ENCODE measurements at places on chromosomes 7 and 10.

- DNase-seq = no peak
Observed at GRCh38 chr7:112215787-112216186, 9.3 kb downstream of the ZNF277 start.

DNA sequence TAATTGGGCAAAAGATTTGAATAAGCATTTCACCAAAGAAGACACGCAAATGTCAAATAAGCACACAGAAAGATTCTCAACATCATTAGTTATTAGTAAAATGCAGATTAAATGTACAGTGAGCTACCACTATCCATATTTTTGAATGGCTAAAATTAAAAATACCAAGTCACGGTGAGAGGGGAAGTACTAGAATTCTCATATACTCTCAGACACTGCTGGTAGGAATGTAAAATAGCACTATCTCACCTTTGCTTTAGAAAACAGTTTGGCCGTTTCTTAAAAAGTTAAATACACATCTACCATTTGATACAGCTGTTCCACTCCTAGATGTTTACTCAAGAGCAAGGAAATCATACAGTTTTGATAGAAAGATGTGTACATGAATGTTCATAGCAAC is 115.8 kb upstream of the CELF2 start:
- no peak for DNase-seq

DNA sequence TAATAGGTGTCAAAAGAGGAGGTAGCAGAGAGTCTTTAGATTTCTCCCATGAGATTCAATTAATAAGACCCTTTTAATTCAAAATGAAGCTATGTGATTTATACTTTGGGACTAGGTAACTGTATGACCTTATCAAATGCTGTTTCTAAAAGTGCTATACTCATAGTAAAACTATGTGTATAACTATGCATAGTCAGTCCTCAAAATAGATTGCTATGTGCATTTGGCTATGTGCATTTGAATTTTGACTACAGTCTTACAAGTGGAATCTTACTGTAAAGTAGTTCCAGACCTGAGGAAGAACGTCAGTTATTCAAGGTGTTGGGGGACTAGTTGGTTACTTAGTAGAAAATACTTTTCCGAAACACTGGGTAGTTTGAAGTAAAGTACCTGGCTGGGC is 36.9 kb downstream of the ADD3 start:
- no peak for DNase-seq

GRCh38 chr10:70722820-70723424 is 50.6 kb downstream of the ADAMTS14 start:
- DNase-seq = no peak

DNA sequence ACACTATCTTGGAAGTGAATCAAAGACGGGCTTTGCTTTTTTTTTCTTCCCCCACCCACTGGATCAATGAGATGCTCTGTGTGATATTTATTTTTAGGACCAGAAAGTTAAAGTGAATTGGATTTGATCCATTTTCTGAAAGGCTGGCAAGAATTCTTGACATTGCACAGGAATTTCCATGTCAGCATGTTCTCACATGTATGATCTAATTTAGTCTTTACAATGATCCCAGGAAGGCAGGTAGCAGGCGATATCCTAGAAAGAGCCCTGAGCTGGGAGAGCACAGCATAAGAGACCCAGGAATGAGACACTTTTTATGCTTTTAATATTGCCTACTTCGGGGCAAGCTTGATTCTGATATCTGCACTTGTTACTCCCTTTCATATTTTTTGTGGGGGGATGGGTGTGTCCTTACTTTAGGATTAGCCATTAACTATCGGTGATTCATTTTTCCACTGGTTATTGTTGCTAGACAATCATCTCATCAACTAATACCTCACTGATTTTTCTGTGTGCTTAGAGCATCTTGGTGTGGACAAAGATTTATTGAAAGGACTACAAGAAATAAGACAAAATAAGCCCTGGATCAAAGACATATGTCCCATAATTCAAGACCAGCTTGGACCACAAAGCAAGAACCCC is 58.1 kb downstream of the NRP1 start:
- DNase-seq = no peak

- no peak for DNase-seq
Observed at GRCh38 chr10:61244261-61244775, 208.9 kb downstream of the TMEM26 start.

- DNase-seq = no peak
Observed at GRCh38 chr10:59865101-59865500, 41.3 kb downstream of the CCDC6 start.

GRCh38 chr7:137245890-137246289 is 97.6 kb downstream of the PTN start:
- no peak for DNase-seq

- DNase-seq = no peak
Observed at GRCh38 chr7:106001886-106002285, 38.8 kb downstream of the CDHR3 start.

DNA sequence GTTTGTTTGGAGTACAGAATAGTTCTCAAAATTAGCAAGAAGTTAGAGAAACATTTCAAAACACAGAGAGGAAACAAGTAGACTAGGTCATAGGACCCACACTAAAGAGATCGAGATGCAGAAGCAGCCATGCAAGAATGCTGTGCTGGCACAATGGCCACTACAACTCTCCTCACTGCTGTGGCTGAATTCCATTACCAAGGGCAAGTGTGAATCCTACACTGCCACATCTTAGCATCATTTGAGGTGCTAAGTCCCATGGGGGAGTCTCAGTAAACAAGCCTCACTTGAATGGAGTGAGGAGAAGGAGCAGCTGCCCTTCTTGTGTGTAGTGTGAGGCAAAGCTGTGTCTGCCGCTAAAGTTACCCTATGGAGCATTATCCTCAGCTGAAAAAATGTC is 56.7 kb downstream of the PCLO start:
- DNase-seq = no peak

GRCh38 chr10:20380401-20380800 is 516.7 kb downstream of the NEBL start:
- no peak for DNase-seq

DNA sequence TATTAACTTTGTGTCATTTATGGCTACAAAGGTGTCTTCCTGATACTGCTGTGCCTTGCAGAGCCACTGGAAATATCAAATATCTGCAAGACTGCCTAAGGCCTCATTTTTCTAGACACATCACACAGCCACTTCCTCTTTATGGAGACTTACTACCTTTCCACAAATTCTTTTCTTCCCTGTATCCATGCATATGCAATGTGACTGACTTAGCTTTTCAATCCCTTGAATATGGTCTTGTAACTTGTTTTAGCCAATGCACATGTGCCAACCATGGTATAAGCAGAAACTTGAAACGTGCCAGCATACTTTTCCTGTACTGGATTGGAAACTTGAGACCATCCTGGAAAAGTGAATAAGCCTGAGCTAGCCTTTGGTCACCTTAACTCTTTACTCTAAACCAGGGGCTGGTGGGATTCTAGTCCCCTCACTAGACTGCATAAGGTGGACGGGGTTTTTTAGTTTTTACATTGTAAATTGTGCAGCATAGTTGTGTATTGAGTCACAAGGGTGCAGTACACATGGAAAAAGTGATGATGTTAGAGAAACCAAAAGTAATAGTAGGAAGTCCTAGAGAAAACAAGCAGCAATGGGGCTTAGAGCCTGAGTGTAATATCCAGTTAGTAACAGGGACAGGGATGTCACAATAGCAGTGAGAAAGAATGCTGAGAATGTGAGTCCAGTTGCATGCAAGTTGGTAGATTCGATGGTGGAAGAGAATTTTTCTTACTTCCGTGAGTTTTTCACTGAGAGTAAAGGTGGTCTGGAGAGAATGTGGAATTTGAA is 879.5 kb downstream of the SORCS1 start:
- DNase-seq = no peak

- DNase-seq = no peak
Observed at GRCh38 chr7:127413962-127414361, 21.5 kb upstream of the ZNF800 start.

GRCh38 chr7:43847496-43847895 is 21.8 kb downstream of the MRPS24 start:
- no peak for DNase-seq

- no peak for DNase-seq
Observed at GRCh38 chr7:18978108-18978495, 139.3 kb downstream of the TWIST1 start.

DNA sequence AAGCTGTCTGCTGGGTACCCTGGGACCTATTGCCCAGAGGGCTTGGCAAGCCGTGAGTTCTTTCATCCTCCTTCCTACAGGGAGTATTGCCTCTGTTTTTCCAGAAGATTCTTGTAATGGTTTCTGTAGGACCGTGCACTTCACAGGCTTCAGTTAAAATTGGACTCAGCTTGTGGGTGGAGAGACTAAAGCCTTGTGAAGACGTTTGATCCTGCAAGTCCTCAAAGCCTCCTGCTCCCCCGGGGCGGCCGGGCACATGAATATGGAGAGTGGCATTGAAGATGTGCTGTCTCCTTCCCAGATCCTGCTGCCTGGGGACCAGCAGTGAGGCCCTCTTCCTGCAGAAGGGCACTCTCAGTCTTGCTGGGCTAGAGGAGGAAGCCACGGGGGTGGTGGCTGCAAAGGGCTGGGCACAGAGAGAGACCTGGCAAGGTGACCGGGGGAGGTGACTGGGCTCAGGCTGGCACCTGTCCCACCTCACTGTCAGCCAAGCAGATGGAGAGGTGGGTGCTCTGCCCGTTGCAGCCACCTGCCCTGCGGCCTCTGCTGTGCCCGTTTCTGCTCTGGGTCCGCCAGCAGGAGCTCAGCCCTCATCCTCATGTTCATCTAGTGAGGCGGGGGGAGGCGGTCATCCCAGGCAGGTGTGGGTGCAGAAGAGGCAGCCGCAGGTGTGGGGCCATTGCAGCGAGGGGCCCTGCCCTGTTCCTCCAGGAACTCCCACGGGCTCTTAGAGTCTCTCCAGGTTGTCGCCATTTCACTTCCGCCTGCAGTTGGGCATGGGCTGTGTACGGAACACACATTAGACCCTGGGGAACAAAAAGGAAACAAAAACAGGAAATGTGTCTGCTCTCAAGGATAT is 55.7 kb downstream of the TMEM209 start:
- no peak for DNase-seq

GRCh38 chr7:830069-830468 is 2.2 kb upstream of the SUN1 start:
- no peak for DNase-seq

GRCh38 chr10:71504168-71504567 is 107.4 kb downstream of the CDH23 start:
- no peak for DNase-seq

DNA sequence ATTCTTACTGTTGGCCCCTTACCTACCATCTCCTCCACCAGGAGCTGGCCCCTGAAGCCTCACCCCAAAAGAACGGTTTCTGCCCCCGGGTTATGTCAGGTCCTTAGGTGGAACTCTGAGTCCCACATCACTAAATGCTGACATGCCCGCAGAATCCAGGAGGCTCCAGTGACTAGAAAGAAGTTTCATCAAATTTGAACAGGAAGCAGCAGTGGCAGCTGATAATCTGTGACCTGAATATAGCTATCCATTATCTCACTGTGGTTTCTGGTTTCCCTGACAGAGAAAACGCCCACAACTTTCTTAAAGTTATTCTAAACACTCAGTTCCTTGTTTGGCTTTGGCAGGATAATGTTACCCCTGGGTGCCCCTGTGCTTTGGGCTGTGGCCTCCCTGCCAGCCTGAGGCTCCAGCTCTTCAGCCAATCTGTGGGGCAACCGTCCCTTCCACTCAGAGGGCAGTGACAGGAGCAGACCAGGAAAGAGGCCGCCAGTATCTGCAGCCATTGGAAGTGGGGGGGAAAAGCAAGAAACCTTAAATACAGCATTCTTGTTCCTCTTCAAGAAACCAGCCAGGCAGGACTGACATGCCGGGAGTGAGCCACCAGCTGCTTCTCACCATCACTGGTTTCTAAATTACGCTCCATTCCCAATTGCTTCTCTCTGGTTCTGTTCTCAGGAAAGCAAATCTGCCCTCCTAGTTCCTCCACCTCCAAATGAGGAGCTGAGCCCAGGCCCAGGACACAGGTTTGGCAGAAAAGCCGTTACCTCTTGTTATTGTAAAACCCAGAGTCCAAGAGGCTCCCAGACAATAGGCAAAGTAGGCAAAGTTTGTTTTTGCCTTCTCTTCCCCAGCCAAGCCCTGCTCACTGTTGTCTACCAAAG is 41.2 kb upstream of the VCL start:
- peak; percentile 20 for DNase-seq

GRCh38 chr7:101138213-101138870 is 11.4 kb downstream of the SERPINE1 start:
- peak; percentile 88 for DNase-seq

GRCh38 chr7:127973832-127974231 is 57.4 kb downstream of the LRRC4 start:
- DNase-seq = no peak

GRCh38 chr10:36354633-36355032 is 712.5 kb upstream of the FZD8 start:
- no peak for DNase-seq

DNA sequence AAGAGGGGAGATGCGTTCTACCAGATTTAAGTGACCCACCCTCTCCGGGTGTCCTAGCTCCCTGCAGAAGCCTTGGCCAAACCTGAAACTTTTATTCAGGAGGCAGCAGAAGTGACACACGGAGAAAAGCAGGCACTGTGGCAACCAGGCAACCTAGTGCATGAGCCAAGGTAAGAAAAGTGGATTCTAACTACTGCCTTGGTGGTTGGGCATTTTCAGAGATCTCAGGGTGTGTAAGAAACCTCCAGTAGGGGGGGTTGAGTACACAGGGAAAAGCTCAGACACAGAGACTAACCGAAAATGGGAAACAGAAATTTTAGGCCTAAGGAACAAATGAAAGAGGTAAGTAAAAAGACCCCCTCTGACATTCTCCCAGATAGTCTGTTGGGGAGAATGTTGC is 645.7 kb downstream of the ANKRD7 start:
- DNase-seq = no peak

GRCh38 chr10:75971402-75972211 is 540.2 kb downstream of the LRMDA start:
- DNase-seq = no peak

DNA sequence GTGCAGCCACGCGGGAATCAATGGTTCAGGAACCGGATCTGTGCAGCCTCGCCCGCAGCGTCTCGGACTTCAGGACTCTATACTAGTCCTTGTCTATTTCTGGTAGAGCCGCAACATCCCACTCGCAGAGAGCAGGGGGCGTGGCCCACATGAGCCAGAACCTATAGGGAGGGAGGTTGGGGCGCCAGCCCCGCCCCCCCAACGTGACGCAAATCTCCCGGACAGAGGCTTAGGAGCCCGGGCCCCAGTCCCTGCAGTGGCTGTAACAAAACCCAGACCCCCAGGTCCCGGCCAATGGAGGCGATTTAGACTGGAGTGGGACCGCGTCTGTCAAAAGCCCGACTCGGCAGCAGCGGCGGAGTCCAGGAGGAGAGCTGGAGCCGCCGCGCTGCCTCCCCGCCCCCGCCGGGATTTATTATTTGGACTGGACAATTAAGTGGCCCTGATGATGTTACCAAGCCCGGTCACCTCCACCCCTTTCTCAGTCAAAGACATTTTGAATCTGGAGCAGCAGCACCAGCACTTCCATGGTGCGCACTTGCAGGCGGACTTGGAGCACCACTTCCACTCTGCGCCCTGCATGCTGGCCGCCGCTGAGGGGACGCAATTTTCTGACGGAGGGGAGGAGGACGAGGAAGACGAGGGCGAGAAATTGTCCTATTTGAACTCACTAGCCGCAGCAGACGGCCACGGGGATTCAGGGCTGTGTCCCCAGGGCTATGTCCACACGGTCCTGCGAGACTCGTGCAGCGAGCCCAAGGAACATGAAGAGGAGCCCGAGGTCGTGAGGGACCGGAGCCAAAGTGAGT is at the start of gene NKX2-3:
Gene NKX2-3 (plus strand): TSS at position 256 of the 809 bp plus-strand sequence. CDS start 190 bp downstream, at position 446.
- DNase-seq = peak; percentile 69

All from activated T-cell treated with anti-CD3 and anti-CD28 coated beads, Interleukin-2, amount 50 U/mL, for 72 hours (primary cell).